ENCODE measurements at places on chromosomes 3 and 15. TPM values are rescaled to one million over a fixed set of nuclear protein-coding genes. Genes with fewer than 3 reads are reported as not detected.
A peak's percentile ranks its signal among the peaks of the same experiment; 100 is the strongest.

DNA sequence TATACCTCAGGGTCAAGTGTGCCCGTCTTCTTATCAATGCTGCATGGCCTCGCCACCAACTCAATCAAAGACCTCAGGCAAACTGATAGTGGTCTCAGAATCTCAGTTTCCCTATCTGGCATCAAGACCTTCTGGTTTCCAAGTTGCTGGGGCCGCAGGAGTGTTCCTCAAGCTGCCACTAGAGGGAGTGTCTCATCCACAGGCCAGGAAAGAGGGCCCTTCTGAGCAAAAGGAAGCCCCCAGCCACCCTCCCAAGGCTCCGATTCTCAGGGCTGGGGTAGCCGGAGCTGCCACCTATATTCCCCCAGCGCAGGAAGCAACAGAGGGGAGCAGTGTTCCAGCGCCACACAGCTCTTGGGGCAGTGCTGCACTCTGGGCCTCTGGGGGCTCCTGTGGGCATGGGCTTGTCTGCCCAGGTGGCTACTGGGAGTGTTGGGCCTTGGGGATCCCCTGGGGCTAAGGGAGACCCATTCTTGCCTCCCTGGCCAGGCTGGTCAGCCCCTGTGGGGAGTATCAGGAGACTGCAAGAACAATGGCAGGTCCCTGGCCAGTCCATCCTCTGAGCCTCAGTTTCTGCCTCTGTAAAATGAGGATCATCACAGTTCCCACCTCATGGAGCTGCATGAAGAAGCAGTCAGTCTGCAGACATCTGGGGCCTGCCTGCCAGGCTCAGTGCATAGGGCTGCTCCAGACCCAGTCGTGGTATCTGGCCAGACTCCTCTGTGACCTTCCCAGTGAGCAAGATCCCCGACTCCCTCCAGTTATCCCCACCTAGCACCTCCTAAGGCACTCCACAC is 23.4 kb upstream of the SEC13 start:
- no peak overlapping the region for H3K4me3 ChIP-seq
- no peaks in the 10 kb centered on the region for H3K4me1 ChIP-seq
- no peaks in the 10 kb centered on the region for H3K27me3 ChIP-seq
- peak; percentile 95 for DNase-seq
- no peaks in the 10 kb centered on the region for H3K36me3 ChIP-seq

GRCh38 chr15:89163271-89164055 is 57.9 kb downstream of the RLBP1 start:
- no peak overlapping the region for H3K27ac ChIP-seq
- no peak for DNase-seq
- peaks cover 16% of the 10 kb centered on the region for H3K4me1 ChIP-seq

DNA sequence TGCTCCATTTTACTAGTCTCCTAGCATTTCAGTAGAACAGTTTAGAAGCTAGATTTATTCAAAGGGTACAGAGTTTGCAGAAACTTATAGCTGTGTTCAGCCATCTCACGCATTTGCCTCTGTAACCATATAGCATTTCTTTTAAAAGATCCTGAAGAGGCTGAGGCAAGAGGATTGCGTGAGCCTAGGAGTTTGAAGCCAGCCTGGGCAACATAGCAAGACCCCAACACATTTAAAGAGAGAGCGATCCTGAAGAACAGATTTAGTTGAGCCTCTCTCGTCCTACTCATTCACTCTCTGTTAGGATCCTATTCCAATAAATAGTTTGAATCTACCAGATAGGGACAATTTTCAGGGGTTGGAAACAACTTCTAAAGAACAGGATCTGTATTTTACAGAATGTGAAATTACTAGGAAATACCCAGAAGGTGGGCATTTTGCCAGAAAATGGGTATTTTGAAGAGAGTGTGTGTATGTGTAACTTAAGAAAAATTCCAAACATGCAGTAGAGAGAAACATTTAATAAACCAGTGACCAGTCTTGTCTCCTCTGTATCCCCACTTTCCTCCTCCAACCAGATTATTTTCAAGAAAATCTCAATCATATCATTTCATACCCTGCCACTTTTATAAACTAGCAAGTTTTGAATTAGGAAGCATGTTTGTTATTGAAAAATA is 4.5 kb downstream of the EIF3J start:
- no peaks in the 10 kb centered on the region for H3K27me3 ChIP-seq
- no peak overlapping the region for H3K4me3 ChIP-seq
- H3K4me1 ChIP-seq, result peaks cover 40% of the 10 kb centered on the region
- DNase-seq, result peak; percentile 69
- H3K27ac ChIP-seq, result peak overlapping the region; percentile 25
- H3K36me3 ChIP-seq, result peaks cover 27% of the 10 kb centered on the region

GOLGA8M gene
- total RNA-seq, result under 0.01 TPM

DNA sequence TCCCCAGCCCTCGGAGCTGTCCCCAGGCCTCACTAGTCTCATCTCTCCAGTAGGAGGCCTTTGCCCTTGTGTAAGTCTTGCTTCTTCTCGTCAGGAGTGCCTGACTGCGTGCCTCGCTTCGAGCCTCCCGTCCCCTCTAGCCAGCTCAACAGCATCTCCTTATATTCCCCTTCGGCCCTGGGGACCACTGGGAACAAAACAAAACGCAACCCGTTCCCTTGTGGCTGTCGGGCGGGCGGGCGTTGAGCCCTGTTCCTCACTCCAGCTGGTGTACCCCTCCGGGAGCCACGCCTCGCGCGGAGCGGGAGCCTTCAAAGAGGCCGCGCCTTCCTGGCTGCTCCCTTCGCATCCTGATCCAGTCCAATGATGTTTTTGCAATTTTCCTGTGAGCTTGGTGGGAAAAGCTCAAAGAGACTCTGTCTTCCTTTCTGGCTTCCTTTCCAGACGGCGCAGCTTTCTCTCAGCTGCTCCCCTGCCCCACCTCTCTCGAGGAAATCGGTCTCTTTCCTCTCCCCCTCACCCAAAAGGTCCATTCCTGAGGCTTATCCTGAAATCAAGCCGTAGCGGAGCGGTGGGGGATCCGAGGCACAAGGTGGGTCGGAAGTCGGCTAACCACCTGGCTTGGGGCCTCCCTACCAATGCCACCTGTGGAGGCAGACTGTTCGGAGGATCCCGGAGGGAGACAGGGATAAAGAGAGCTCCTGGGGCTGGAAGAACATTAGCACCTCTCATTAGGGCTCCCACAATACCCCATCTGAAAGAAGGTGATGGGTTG is 33.4 kb upstream of the SRP14 start:
- no peak overlapping the region for H3K27ac ChIP-seq
- peaks cover 10% of the 10 kb centered on the region for H3K4me1 ChIP-seq
- no peaks in the 10 kb centered on the region for H3K27me3 ChIP-seq
- DNase-seq, result no peak
- no peaks in the 10 kb centered on the region for H3K36me3 ChIP-seq

GRCh38 chr15:90881181-90881977 is 2.9 kb upstream of the FES start:
- no peak overlapping the region for H3K4me3 ChIP-seq
- no peak for DNase-seq
- H3K4me1 ChIP-seq, result peaks cover 25% of the 10 kb centered on the region

FGF7 gene
- 377 TPM for total RNA-seq

GRCh38 chr3:57065588-57065987 is 5.1 kb downstream of the SPATA12 start:
- no peak for DNase-seq
- no peaks in the 10 kb centered on the region for H3K27me3 ChIP-seq
- H3K27ac ChIP-seq, result no peak overlapping the region
- H3K4me3 ChIP-seq, result no peak overlapping the region

STXBP5L gene
- not detected for total RNA-seq

DNA sequence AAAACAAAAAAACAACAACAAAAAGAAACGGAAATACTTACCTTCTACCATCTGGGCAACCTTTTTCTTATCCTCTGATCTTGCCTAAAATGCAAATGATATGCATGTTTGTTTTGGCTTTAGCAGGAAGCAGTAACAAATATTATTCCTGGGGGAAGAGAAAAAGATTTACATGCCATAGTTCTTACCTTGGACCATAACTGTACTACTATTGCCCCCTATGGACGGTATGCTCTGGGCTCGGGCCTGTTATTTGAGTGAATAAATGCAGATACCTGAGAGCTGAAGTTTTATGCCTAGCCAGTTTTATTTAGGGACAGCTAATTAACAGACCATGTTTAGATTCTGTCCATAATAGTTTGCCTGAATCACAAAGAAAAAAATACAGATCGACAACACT is 12.6 kb upstream of the STARD5 start:
- peaks cover 33% of the 10 kb centered on the region for H3K4me1 ChIP-seq
- no peak overlapping the region for H3K4me3 ChIP-seq
- H3K36me3 ChIP-seq, result no peaks in the 10 kb centered on the region
- DNase-seq, result no peak
- H3K27me3 ChIP-seq, result no peaks in the 10 kb centered on the region

ELP6 gene
- 23.5 TPM for total RNA-seq

ALS2CL gene
- total RNA-seq, result 1.1 TPM

CCR9 gene
- total RNA-seq, result not detected

DNA sequence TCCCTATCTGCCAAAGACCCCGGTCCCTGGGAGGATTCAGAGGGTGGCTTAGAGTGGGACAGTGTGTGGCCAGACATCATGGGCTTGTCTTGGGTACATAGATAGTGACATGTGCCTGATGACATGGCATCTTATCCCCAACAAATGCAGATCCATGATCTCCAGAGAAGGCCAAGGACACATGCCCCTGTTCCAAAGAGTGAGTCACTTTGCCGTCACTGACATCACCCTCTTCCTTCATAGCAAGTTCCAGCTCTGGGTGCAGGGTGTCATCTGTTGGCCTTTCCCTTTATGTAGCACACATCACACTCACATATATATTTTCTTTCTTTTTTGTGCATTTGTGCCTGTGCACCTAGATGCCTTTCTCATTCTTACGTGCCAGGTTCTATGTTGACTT is 350.5 kb downstream of the LRTM1 start:
- H3K36me3 ChIP-seq, result no peaks in the 10 kb centered on the region
- H3K27ac ChIP-seq, result no peak overlapping the region
- H3K4me3 ChIP-seq, result no peak overlapping the region
- no peaks in the 10 kb centered on the region for H3K4me1 ChIP-seq
- no peaks in the 10 kb centered on the region for H3K27me3 ChIP-seq
- DNase-seq, result no peak

- no peak overlapping the region for H3K4me3 ChIP-seq
- H3K4me1 ChIP-seq, result peaks cover 6% of the 10 kb centered on the region
- H3K27me3 ChIP-seq, result no peaks in the 10 kb centered on the region
- H3K27ac ChIP-seq, result no peak overlapping the region
- no peak for DNase-seq
Observed at GRCh38 chr3:187843654-187844053, 98.4 kb upstream of the BCL6 start.

- DNase-seq, result no peak
- H3K27ac ChIP-seq, result no peak overlapping the region
- H3K27me3 ChIP-seq, result no peaks in the 10 kb centered on the region
- H3K4me3 ChIP-seq, result no peak overlapping the region
- peaks cover 11% of the 10 kb centered on the region for H3K4me1 ChIP-seq
Observed at GRCh38 chr3:12929801-12930200, 88.4 kb upstream of the RPL32 start.

GRCh38 chr3:168475704-168476103 is 380.0 kb upstream of the GOLIM4 start:
- no peak overlapping the region for H3K4me3 ChIP-seq
- no peaks in the 10 kb centered on the region for H3K36me3 ChIP-seq
- no peak for DNase-seq
- no peaks in the 10 kb centered on the region for H3K4me1 ChIP-seq
- H3K27me3 ChIP-seq, result no peaks in the 10 kb centered on the region

GRCh38 chr3:49244581-49245205 is 32.3 kb downstream of the C3orf62 start:
- no peak overlapping the region for H3K4me3 ChIP-seq
- peaks cover 2% of the 10 kb centered on the region for H3K4me1 ChIP-seq
- H3K27ac ChIP-seq, result no peak overlapping the region
- peaks cover 9% of the 10 kb centered on the region for H3K36me3 ChIP-seq
- no peak for DNase-seq
- H3K27me3 ChIP-seq, result no peaks in the 10 kb centered on the region

TNNC1 gene
- 0.36 TPM for total RNA-seq

DNA sequence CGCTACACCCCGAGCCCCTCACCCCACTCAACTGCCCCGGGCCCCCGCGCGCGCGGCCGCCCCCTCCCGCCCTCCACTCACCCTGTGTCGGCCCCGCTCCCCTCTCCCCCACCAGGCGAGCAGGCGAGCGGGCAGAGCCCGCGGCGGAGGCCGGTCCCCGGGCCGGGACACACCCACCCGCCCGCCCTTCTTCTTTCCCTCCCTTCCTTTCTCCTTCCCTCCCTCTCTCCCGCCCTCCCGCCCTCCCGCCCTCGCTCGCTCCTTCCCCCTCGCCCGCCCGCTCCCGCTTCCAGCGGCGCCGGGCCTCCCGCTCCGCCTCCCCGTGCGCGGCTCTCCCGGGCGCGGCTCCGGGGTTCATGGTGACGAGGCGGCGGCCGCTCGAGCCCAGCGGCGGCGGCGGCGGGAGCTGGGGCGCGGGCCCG is at the start of gene CTDSPL:
CTDSPL (plus strand) TSS at position 261 of the 422 bp plus-strand sequence. CDS start 320 bp downstream, outside the sequence.
- H3K36me3 ChIP-seq, result no peaks in the 10 kb centered on the region
- peaks cover 20% of the 10 kb centered on the region for H3K4me1 ChIP-seq
- H3K27me3 ChIP-seq, result no peaks in the 10 kb centered on the region
- H3K4me3 ChIP-seq, result peak within 1 kb of the TSS; percentile 83

TGM5 gene
- not detected for total RNA-seq

EPHB3 gene
- 4.1 TPM for total RNA-seq

CD96 gene
- under 0.01 TPM for total RNA-seq

GRCh38 chr3:126718561-126719445 is 14.8 kb downstream of the CHCHD6 start:
- H3K36me3 ChIP-seq, result no peaks in the 10 kb centered on the region
- H3K4me1 ChIP-seq, result no peaks in the 10 kb centered on the region
- no peak overlapping the region for H3K4me3 ChIP-seq
- H3K27ac ChIP-seq, result no peak overlapping the region

MASP1 gene
- 1.2 TPM for total RNA-seq

DNA sequence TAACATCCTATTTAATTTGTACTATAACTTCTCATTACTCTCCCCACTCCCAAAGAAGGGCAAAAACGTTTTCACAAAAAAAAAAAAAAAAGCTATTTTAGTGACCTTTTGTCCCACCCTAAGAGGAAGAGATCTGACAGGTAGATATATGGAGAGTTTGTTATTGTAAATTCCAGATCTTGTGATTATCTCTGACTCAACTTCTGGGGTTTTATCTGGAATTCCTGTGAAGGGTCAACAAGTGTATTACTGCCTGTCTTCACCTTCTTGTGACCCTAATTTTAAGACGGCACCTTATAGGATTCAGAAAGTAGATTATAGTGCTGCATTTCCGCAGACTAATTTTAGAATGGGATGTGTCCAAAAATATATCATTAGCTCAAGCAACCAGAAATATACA is 205.9 kb upstream of the CDIN1 start:
- H3K4me3 ChIP-seq, result no peak overlapping the region
- no peaks in the 10 kb centered on the region for H3K27me3 ChIP-seq
- no peak overlapping the region for H3K27ac ChIP-seq
- no peaks in the 10 kb centered on the region for H3K36me3 ChIP-seq
- DNase-seq, result no peak
- H3K4me1 ChIP-seq, result peaks cover 28% of the 10 kb centered on the region

- H3K36me3 ChIP-seq, result peaks cover 28% of the 10 kb centered on the region
- H3K4me3 ChIP-seq, result no peak overlapping the region
- no peaks in the 10 kb centered on the region for H3K4me1 ChIP-seq
Observed at GRCh38 chr3:38015984-38016383, 13.5 kb downstream of the PLCD1 start.
